ENCODE measurements at places on chromosomes 3 and 15.

DNA sequence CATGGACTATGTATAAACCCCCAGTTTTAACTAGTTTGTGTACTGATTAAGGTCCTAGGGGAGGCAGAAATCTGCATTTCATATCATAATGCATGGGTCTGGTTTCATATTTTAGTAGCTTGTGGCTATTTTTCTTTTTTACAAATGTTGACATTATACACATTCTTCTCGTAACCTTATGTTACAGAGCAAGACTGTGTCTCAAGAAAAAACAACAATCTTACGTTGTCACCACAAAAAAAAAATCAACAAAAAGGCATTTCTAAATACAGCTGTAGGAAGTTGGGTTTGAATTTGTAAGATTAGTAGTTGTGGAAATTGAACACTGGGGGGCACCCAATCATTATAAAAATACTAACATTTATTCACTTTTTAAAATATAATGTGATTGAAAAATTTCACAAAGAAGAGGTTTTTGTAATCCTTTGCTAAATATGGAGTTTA, 17.9 kb downstream of the SERP1 start:
- DNase-seq, result no peak

DNA sequence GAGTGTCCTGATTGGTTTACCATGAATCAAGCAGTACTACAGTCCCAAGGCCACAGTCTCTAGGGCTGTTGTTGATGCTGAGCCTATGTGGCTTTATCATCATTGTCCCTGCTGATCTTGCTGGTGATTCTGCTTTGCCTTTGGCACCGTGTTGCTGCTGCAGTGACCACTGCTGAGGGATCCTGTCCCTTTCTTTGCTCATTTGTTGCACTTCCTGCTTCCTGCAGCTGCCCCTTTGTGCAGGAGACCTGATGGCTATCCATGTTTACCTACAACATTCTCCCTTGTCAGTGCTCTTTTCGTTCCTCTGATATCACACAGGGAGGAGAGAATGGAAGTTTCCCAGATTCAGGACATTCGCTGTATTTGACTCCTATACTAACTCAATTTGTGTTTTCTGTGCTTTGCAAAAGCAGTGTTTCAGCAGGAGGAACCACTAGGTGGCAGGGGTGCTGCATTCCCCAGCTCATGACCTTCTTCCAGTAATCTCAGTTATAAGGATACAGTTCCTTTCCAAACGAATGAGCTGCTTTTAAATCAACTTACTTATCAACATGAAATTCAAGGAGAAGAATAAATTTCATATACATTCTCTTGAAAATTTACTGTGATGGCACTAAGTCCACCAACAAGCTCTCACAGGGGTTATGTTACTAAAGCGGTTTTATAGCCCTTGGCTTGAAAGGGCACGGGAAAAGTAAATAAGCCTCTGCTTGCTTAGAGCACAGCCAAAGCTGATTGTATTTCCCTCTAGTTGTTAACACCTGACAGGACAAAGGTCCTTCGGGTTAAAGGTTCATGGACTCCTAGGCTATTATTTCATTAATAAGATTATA, 9.7 kb upstream of the THUMPD3 start:
- DNase-seq, result no peak

DNA sequence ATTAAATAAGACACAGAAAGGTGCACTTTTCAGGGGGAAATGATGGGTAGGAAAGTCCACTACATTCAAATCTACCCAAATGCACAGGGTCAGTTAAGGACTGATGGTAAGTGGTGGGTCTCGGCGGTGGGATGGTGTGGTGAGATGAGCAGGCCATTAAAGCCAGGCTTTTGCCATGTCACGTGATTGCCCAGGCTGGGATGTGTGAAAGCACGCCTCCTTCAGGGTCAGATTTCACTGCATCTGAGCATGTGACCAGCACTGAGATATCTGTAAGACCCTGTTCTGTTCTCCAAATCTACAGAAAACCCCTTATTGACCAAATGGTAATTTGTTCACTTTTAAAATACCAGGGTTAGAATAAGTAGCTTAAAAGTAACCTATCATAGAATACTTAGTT, 301.5 kb downstream of the MEX3B start:
- DNase-seq, result no peak

- no peak for DNase-seq
Measured at GRCh38 chr3:125231895-125232294, 19.3 kb upstream of the SLC12A8 start.

DNA sequence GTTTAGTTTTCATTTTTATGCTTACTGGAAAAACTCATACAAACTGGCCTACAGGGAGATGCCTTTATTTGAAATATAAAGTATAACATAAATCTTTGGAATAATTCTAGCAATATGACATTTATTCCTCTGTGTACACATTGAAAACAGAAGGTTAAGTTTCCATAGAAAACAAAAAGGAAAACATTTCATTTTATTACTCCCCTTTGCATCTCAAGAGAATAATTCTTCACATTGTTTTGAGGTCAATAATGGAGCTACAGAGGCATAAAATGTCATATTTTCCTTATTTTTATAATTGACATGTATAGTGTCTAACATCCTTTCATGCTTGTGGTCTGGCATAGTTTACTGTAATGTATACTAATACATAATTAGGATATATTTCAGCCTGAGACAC, 187.6 kb upstream of the AGTR1 start:
- no peak for DNase-seq

DNA sequence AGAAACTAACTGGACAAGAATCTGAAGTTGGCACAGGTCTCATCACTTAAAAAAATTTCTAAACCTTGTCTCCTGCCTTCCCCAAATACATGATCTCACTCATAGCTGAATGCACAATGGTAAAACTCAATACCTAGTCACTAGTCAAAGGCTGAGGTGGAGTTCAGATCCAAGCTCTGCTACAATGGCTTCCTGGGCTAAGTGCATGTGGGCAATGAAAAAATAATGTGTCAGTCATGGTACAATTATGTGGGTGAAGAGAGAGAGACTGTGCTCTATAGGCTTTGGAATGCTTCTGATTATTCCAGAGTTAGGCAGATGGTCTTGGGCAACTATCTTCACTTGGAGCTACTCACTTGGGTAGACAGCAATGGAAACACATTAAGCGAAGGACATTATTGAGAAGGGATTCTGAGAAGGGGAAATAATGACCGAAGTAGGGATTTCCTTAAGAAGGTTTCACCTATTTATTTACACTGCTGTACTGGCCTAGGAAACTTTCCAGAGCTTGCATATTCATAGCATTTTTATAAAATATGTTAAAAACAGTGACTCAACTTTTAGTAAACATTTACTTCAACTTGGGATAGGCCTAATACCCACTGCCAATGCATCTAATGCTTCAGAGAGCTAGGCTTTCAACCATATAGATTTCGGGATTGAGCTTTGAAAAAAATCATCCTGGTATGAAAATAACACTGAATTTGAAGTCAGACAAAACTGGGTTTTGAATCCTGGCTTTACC, 58.7 kb upstream of the PLXND1 start:
- DNase-seq, result no peak

GRCh38 chr3:38124324-38125122, 12.4 kb downstream of the ACAA1 start:
- DNase-seq, result no peak

DNA sequence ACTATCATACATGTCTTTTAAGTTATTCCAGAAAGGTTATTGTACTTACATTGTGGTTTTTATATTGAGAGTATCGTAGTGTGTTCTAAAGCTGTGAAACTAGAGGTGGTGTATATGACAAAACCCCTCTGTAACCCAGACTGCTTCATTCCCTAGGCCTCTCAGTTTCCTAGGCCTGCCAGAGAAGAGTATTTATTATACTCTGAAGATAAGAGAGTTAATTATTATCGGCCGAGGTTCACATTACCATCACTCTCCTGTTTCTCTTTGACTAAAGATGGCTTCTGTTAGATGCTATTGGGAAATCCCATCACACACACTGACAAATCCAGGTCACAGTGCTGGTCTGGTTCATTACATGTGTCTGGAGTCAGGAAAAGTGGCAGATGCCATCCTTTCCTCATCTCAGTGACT, 20.5 kb downstream of the EXOSC7 start:
- DNase-seq, result no peak

- no peak for DNase-seq
Measured at GRCh38 chr3:30428251-30428650, 178.2 kb upstream of the TGFBR2 start.

DNA sequence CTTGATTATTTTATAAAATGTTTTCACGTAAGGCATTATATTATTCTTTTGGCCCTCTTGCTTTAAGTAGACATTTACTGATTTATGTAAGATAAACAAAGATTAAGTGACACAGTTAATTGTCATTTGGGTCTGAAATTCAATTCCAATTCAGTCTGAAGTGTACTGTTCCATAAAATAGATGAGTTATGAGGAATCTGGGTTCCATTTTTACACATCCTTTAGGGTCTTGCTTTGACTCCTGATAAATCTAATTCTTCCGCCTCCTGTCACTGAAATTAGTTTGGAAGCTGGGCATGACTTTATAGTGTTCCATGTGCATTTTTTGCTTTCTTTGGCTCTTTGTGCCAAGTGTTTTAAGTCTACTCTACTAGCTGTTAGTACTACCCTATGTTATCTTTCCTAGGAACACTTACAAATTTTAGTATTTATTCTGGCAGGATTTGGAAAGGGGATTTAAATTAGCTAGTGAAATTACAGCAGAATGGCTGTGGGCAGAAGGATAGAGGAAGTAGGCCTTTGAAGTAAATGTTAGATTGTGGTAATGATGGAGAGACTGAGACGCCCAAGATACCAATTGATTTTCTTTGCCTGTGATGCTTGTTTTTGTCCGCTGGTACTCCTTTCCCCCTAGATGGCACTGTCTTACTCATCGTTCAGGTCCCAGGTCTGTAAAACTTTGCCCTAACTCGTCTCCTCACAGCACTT, 14.3 kb downstream of the ARL8B start:
- no peak for DNase-seq

- DNase-seq, result no peak
Measured at GRCh38 chr3:160616716-160617115, 51.3 kb upstream of the KPNA4 start.

- no peak for DNase-seq
Measured at GRCh38 chr3:195384952-195385351, 57.9 kb downstream of the ACAP2 start.

GRCh38 chr3:120470870-120471269, 20.1 kb upstream of the FSTL1 start:
- DNase-seq, result no peak

DNA sequence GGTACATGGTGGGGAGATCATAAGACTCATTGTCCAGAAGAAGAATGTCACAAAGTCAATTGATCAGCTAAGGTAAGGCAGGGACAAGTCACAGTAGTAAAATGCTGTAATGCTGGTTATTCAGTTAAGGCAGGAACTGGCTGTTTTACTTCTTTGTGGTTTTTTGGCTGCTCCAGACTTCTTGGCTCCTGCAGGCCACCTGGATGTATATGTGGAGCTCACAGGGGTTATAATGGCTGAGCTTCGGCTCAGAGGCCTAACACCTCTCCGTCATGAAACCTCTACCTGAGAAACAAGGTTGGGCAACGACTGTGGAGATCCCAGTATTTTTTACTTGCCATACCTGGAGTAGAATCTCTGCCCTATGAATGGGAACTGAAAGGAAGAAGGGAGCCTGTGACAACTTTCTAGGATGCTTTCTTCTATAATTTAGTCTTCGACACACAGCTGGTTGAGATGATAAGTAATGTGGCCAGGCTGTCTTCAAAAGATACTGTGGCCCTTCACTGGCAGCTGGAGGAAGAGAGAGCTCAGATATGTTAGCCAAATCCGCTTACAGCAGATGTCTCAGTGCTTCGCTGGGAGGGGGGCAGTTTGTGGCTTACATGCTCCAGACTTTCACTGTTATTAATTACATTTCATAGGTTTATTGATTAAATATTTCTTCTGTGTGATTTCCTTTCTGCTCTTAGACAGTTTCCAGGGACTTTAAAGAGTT, 887.8 kb downstream of the IGSF11 start:
- DNase-seq, result no peak

GRCh38 chr3:122609798-122610559, 32.5 kb downstream of the PARP15 start:
- DNase-seq, result no peak

DNA sequence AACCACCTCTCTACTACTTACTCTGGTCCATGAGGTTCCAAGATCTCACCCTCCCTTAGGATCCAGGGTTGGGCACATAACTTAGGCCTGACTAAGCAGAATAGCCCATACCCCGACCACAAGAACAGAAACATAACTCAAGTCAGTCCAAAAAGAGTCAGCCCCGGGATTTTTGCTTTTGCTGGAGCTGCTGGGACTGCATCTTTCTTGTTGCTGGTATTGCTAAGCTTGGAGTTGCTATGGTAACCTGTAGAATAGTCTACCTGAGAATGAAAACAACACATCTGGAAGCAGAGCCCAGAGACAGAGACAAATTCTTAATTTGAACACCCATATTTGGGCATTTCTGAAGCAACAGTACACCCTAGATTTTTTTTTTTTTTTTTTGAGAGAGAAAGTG, 6.5 kb downstream of the RUBCN start:
- DNase-seq, result no peak

DNA sequence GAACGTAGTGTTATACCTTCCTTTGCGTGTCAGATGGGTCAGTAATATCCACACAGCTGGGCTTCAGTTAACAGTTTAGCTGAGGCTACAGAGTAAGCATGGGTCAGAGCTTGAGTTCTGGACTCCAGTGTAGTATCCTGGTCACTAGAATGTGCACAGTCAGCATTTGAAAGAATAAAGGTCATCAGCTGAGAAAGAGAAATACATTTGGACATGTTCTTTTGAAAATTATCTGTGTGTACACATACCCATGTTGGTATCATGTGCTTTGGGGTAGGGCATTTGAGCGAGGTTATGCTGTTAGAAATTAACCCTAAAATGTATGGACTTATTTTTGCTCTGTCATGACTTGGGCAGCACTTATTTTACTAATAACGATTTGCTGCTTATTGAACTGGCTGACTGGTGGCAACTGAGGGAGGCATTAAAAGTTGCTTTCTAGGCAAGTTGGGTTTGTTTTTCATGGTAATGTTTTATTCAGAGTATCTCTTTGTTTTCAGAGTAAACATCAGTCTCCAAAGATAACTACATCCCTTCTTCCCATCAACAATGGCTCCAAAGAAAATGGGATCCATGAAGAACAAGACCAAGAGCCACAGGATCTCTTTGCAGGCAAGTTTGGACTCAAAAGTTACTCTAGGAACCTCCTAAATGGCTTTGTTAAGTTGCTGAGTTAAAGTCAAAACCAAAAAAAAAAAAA, 16.4 kb downstream of the SNX1 start:
- DNase-seq, result no peak

- no peak for DNase-seq
Measured at GRCh38 chr3:40073310-40074007, 236.0 kb upstream of the EIF1B start.

GRCh38 chr3:77967621-77968020, 927.7 kb downstream of the ROBO2 start:
- DNase-seq, result no peak

- DNase-seq, result no peak
Measured at GRCh38 chr15:81653259-81653658, 279.2 kb upstream of the TMC3 start.

DNA sequence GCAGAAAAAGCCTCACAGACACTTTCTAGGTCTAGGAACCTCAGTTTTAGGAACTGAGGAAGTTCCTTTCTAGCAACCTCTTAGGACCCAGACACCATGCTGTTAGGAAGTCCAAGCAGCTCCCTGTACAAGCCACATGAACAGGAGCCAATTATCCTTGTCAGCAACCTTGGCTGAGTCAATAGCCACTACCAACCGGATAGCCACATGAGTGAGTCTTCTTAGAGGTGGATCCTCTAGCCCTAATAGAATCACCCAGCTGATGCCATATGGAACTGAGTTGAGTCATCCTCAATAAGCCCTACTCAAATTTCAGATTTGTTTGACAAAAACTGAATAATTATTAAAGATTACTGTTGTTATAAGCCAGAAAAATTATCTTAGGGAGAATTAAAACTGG, 256.2 kb downstream of the NLGN1 start:
- DNase-seq, result no peak

GRCh38 chr3:4606911-4607310, 113.8 kb downstream of the ITPR1 start:
- no peak for DNase-seq

All from NCI-H1048 (cell line).